ENCODE measurements at places on chromosomes 7 and 10.

GRCh38 chr7:78441737-78442136 lies 643.2 kb downstream of the PHTF2 start:
- no peak for DNase-seq

- DNase-seq, result peak; percentile 5
Observed at GRCh38 chr10:59896191-59896590, 10.2 kb downstream of the CCDC6 start.

DNA sequence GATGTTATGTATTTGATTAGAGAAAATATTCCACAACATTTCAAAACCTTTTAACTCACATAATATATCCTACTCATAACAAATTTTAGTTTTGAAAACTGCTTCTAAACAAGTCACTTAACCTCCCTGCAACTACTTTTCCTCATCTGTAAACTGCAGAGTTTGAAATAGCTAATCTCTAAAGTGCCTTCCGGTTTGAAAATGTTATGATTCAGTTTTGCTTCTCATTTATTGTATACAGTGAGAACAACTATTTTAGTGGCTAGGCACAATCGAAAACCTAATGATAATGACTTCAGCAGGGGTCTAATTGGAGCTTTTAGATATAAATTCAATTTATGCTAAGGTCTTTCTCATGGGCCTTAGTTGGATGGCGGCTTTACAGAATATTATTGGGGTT lies 30.7 kb upstream of the TEX47 start:
- DNase-seq, result no peak

DNA sequence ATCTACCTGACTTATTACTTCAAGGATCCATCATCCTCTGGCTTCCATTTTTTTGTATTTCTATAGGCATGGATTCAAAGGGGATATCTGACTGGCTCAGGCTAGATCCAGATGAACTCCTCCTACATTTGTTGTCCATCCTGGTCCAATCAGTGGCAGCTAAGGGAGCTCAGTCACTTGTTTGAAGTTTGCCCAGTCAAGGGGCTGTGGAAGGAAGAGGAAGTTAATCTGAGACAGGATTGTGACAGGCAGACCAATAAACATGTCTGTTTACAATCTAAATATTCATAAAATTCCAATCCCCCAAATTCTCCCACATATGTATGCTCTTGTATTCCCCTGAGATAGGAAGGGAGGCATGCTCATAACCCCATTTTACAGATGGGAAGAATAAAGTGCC lies 48.7 kb downstream of the CAV1 start:
- no peak for DNase-seq

- no peak for DNase-seq
Observed at GRCh38 chr7:42883950-42884349, 27.9 kb downstream of the C7orf25 start.

DNA sequence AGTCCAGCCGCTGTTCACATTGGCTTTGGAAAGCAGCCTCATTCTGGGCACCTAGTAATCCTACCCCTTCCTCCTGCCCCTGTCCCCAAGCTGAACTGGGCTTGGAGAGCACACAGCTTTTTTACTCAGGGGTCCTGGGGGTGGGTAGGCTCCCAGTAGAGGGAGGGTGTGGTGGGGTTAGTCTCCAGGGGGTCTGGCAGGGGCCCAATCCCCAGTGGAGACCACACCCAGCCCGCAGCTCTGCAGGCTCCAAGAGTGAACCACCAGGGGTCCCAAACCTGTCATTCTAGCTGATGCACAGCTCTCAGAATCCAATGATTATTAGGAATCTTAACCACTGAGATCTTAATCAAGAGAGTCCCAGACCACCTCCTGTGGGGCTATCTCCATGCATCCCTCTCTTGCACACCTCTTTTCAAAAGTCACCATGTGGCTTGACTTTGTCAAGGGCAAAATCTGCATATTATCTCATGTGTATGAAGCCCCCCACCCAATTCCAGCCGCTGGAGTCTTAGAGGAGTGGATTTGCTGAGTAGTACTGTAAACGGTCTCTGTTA lies 2.7 kb downstream of the HOXA11 start:
- peak; percentile 15 for DNase-seq

All from NCI-H446 (cell line).